Lung microvascular endothelial cell (primary cell): ENCODE measurements at places on chromosomes 7 and 10.

GRCh38 chr7:95327356-95327755, 3.0 kb upstream of the PON1 start:
- no peak for DNase-seq

- no peak for DNase-seq
Observed at GRCh38 chr10:44427479-44427878, 42.6 kb upstream of the CXCL12 start.

- DNase-seq: peak; percentile 51
Observed at GRCh38 chr10:118504467-118505205, 90.8 kb downstream of the PRLHR start.

GRCh38 chr10:21329995-21330627, 195.4 kb downstream of the SKIDA1 start:
- DNase-seq: peak; percentile 94

DNA sequence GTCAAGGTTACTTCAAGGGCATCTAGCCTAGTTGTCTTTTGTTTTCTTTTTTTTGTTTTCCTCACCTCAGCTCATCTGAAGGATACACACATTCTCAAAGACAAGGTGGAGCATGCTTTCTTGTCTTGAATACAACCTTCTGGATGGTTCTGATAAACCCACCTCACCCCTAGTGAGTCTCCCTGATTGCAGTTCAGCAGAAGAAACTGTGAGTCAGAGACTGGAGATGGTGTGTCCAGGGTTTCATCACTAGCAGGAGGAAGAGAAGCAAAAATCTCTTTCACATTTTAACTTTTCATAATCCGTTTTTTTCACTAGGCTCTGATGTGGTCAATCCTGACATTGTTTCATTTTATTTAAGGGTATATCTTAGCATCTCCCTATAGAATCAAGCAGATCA, 143.0 kb upstream of the NRBF2 start:
- no peak for DNase-seq

GRCh38 chr10:95653895-95654294, 2.6 kb downstream of the ALDH18A1 start:
- DNase-seq: no peak

- DNase-seq: no peak
Observed at GRCh38 chr7:108307595-108307994, 148.6 kb downstream of the NRCAM start.

- no peak for DNase-seq
Observed at GRCh38 chr7:75064291-75064690, 9.3 kb downstream of the RCC1L start.

GRCh38 chr10:129711291-129711690, 244.2 kb downstream of the MGMT start:
- DNase-seq: no peak

DNA sequence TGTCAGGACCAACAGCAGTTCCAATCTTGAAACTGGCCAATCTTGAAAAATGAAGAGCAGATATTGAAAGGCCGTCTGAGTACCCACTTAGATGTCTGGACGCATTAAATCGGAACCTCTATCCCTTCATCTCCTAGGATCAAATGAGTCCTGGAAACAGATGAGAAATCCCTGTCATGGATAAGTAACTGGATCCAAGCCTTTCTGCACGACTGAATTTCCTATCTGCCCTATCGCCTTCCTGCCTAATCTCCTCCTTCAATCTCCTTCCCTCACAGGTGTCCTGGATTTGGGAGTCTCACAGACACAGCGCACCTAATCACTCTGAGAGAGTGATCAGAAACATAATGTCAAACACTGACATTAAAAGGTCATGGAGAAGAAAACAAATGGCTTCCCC, 245.2 kb upstream of the PRSS58 start:
- no peak for DNase-seq

DNA sequence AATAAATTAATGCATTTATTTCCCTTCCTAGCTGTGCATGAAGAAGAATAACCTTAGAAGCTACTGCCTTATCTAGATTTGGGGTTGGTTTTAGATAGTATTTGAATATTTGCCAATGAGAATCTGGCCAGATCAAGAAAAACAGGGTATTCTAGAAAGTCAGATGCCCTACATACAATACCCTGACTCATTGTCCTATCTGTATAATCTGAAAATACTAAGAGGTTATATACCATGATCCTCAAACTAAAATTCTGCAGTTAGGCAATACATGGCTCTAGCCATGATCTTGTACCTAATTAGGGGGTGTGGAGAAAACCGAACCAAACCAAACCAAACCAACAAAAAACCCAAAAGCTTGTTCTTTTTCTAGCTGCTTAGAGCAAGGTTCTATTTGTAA, 240.4 kb upstream of the LYZL1 start:
- no peak for DNase-seq

DNA sequence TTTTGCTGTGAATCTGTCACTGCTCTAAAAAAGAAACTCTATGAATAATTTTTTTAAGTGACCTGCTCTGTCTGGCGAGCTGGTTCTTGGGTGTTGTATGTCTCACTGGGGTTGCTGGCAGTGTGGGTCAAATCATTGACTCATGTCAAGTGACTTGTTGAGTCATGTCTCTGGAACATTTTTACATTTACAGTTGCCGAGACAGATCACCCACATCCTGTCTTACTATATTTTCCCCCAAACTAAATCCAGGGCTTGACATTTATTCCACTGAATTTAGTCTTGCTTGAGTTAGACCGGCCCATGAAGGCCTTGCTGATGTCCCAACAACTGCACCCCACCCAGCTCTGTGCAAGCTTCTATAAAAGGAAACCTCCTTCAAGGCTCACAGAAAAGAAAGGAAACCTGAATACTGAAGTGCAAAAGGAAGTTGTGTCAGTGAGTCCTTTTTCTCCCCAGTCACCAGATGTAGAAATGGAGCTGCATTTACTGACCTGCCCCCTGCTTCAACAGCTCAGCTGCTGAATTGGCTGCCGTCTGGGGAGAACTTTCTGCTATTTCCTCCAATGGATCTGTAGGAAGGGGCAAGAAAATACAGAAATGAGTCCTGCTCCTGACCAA, 290.3 kb downstream of the TNS3 start:
- peak; percentile 94 for DNase-seq

- DNase-seq: no peak
Observed at GRCh38 chr7:155268921-155269650, 28.6 kb upstream of the INSIG1 start.

DNA sequence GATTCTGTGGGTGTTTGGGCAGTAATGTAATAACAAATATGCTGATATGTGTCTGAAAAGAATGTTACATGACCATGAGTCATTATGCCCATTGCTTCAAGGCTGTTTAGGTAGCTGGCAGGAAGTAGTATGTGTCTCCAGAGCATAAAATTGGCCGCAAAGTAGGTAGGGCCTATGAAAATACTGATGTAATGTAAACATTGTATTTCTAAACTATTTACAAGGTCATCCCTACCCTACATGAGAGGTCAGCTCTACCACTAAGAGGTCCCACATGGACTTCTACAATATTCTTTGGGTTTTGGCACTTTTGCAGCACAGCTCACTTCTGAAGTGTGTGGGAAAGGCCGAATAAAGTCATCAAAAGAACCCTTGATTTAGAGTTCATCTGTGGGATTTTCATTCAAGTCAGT, 301.9 kb downstream of the AHR start:
- peak; percentile 82 for DNase-seq

DNA sequence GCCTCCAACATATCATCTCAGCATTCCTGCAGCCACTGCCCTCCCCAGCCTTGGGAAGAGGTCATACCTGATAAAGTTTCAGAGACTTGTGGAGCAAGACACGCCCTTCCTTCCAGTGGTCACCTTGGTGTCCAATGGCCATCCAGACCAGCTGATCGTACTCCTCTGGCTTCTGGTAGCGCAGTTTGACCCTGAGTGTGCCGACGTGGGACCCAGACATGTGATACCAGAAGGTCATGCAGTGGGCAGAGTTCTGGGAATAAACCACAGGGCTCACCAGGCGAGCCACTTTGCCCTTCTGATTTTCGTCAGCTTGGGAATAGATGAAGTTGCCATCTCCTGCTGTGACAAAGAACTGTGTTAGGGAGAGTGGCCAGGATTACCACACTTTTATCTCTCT, 148.3 kb downstream of the NRP1 start:
- no peak for DNase-seq

DNA sequence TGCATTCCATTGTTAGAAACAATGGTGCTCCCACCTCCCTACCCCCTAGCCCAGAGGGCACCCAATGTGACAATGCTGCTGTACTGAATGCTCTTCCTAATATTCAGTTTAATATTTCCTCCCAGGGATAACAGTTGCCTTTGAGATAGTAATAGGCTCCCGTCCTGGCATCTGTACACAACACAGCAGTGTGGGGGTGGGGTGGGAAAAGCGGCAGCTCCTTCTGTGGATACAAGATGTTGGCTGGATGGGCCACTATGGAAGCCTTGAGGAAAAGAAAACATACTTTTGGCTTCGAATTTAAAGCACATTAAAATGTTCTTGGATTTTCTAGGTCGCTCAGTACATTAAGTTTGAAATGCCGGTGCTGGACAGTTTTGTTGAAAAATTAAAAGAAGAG, 9.2 kb upstream of the ZNF22 start:
- DNase-seq: no peak
